WTC11 (cell line): ENCODE measurements at places on chromosomes 3 and 15.

DNA sequence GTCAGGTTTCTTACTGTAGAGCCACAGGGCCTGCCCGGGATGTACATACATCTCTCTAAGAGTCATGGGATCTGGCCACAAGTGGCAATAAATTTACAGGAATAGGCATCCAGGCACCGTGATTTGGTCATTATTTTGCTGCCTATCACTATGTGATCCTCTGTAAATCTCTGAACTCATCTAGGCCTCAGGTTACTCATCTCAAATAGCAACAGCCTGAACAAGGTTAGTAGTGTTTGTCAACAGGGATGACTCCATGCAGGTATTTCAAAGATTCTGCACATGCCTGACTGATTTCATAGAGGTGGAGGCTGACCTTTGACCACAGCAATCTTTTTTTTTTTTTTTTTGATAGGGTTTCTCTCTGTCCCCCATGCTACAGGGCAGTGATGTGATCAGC is 88.8 kb upstream of the TBL1XR1 start:
- no peak for DNase-seq

DNA sequence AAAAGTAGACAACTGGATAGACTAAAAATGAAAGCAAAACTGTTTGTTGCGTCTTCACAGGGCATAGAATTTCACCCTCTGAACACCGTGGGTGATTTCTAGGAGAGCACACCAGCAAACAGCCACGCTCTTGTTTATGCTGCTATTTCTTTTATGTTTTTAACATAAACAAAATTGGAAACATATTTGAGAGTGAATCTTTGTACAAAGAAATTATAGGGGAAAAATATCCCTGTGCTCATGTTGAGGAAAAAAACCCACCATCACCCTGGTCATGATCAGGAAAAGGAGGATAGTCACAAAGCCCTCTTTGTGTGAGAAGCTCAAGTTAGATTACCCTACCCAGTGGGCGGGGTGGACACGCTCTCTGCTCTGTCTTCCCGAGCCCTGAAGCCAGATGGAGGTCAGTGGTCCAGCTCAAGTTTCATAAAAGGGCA is 313.3 kb downstream of the SATB1 start:
- no peak for DNase-seq

DNA sequence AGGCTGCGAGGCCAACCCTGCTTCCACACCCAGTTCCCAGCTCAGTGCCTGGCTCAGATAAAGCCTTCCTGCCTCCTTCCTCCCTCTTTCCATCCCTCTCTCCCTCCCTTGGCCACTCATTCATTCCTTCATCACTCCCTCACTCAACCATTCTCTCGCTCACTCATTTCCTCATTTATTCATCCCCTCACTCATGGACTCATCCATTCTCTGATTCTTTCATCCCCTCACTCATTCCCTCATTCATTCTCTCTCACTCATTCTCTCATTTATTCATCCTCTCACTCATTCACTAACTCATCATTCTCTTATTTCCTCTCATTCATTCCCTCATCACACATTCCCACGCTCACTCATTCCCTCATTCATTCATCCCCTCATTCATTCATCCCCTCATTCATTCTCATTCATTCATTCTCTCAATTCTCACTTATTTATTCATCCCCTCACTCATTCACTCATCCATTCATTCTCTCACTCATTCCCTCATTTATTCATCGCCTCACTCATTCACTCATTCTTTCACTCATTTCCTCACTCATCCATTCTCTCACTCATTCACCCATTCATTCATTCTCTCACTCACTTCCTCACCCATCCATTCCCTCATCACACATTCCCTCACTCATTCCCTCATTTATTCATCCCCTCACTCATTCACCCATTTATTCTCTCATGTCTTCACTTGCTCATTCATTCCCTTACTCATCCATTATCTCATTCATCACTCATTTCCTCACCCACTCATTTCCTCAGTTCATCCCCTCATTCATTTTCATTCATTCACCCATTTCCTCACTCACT is 13.2 kb downstream of the ABTB1 start:
- DNase-seq: no peak

GRCh38 chr3:57586778-57587177 is 10.4 kb downstream of the ARF4 start:
- DNase-seq: no peak

- no peak for DNase-seq
Observed at GRCh38 chr3:151940481-151940880, 67.0 kb downstream of the SUCNR1 start.

GRCh38 chr15:63231706-63232105 is 42.3 kb downstream of the RAB8B start:
- DNase-seq: no peak

DNA sequence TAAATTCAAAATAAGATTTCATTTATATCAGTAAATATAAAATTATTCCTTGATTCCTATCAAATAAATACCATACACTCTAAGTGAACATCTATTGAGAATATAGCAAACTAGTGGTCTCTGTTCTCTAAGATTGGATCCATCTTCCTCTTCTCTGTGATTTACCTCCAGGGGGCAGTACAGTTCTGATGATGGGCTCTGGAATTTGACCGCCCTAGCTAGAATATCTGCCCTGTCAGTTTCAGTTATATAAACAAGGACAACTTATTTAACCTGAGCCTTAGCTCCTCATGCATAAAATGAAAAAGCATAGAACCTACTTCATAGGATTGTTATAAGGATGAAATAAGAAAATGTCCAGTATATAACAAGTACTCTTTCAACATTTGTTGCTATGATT is 171.1 kb upstream of the CCDC54 start:
- DNase-seq: no peak

GRCh38 chr15:34043391-34043790 is 4.4 kb upstream of the AVEN start:
- no peak for DNase-seq

DNA sequence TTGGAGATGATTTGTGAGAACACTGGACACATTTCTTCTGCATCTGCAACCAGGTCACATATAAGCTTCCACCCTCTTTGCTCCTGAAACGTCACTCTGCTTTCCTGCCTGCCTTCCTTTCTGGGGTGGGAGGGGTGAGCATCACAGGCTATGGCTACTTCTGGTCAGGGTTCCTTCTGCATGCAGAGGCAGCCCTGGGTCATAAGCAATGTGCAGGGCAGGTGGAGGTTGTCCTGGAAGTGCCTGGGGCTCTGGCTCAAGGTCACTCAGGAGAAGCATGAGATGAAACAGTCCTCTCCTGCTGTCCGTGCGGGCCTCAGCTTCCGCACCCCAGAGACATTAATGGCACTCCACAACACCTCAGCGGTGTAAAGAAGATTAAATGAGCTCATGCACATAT is 15.1 kb downstream of the SLC6A20 start:
- DNase-seq: no peak

GRCh38 chr3:171741377-171741776 is 68.9 kb downstream of the PLD1 start:
- DNase-seq: no peak

- no peak for DNase-seq
Observed at GRCh38 chr3:70606018-70606417, 293.6 kb upstream of the MDFIC2 start.

DNA sequence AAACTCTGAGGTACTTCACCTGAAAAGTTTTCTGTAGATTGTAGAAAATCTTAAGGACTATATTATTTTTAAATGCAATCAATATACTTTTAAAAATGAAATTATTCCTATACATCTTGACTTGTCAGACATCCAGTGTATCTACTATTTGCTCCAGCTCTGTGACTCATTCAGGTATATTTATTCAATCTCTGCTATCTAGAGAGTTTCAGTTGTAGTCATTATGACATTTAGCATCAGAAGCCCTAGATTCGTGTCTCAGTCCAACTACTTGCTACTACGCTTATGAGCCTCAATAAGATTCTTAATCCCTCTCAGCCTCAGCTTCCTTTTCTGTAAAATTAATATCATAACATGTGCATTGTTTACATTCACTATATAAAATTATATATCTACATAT is 22.3 kb upstream of the EIF1B start:
- no peak for DNase-seq

DNA sequence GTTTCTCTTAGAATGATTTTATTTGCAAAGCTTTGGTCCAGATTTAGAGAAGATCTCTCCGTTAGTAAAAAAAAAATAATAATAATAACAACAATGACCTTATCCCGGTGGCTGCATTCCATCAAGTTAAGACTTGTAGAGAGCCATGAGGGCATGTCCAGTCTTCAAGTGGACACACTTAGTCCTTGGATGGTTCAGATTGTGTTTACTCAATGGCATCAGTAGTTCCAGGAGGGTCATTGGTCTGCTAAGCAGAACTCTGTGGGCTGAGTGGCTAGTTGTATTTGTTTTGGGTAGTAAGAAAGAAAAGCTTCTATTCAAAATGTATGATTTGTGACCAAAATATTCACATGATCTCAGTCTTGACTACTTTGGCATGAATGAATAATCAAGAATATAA is 116.3 kb upstream of the UBE2E2 start:
- DNase-seq: no peak

GRCh38 chr15:60784483-60785254 is 305.7 kb upstream of the ICE2 start:
- no peak for DNase-seq

DNA sequence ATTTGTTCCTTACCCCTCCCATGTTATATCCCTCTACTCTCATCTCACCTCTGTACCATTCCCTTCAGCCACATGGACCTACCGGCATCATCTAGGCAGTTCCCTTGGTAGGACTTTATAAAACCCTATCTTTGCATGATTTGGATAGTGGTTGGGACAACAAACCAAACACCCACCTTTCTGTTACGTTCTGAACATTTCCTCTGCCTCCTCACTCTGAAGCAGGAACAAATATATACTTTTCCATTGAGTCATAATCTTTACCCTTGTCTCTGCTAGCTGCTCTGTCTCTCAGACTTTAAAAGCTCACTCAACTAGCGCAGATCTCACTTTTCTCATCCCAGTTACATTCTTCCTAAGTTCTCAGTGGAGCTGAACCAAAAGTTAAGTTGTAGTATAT is 17.8 kb downstream of the UBXN7 start:
- no peak for DNase-seq

DNA sequence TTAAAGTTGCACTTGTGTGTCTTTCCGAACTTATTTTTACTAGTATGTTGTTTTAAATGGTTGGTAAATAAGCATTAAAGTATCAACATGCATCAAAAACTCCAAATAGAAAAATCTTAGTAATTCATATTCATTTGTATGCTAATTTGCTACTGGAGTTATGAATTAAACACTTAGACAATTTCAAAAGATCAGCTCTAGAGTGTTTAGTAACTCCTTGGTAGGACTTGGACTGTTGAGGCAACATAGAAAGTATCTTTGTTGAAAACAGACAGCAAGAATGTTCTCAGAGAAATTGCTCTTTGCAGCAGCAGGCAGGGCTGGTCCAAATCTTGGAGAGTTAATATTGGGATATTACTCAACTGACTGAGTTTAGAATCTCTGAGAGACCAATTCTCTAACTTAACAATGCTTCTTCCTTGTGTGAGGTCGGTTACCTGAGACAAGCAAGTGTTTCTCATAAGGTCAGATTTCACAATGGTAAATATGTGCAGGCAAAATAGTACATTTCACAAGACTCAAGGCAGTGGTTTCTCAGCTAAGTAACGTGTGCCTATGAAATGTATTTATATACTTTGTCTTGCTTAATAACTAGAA is 147.8 kb upstream of the IL12A start:
- DNase-seq: no peak

GRCh38 chr3:192834428-192834827 is 83.2 kb downstream of the MB21D2 start:
- DNase-seq: no peak

GRCh38 chr3:162398554-162398953 is 901.9 kb downstream of the OTOL1 start:
- DNase-seq: no peak

DNA sequence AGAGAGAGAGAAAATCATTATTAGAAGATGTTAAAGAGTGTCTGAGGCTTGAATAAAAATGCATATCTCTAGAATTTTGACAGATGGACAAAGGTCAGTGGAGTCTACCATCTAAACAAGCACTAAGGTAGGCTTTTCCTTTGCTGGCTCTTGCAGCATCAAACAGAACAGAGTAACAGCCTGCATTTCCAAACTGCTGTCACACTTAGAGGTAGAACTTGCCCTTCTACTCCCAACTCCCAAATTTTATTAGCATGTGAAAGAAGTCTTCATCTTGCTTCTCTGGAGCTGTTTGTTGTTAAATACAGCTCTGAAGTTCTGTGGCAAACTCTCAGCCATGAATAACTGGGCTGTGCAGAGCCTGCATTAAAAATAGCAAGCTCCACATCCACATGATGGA is 4.1 kb upstream of the MB21D2 start:
- no peak for DNase-seq

DNA sequence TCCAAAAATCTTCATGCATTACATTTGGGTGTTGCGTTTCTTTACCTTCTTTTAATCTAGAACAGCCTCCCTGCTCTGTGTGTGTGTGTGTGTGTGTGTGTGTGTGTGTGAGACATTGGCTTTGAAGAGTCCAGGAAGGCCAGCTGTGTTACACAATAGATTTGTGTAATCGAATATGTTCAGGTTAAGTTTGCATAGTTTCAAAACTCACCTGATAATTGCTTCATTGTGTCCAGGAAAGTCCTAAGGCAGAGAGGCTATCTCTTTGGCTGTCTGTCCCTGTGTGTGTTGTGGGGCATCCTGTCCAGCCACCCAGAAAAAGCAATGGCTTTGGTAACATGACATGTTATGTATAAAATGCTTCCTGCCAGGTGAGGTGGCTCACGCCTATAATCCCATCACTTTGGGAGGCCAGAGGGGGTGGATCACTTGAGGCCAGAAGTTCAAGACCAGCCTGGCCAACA is 37.5 kb downstream of the ZNF710 start:
- no peak for DNase-seq

DNA sequence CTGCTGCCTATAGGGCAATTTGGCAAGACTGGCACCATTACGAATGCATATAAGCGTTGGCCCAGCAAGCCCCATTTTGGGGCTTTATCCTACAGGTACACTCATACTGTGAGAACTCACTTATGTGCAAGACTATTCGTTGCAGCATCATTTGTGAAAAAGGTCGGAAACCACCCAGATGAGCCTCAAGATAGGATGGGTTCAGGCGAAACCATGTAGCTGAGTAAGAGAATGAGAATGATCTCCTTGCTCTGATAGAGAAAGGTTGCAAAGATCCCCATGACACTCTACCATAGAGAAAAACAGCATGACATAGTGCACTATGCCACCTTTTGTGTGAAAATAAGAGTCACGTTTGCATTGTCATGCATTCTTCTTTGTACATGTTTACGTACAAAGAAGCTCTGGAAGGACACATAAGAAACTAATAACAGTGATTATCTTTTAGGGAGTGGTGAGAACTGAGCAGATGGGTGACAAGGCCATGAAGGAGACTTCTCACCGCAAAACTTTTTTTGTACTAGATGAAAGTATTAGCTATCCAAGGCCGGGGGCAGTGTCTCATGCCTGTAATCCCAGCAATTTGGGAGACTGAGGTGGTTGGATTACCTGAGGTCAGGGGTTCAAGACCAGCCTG is 50.0 kb downstream of the RHCG start:
- DNase-seq: no peak

- DNase-seq: no peak
Observed at GRCh38 chr15:85542895-85543331, 162.5 kb downstream of the AKAP13 start.

- DNase-seq: no peak
Observed at GRCh38 chr15:92638709-92639365, 16.7 kb downstream of the FAM174B start.
